ENCODE measurements at places on chromosomes 1 and 21.

- DNase-seq: peak; percentile 29
Observed at GRCh38 chr1:17201201-17202021, 3.5 kb upstream of the PADI1 start.

GRCh38 chr1:11869104-11869503 lies 10.4 kb upstream of the NPPB start:
- DNase-seq: no peak

- no peak for DNase-seq
Observed at GRCh38 chr21:27201197-27201596, 234.3 kb upstream of the ADAMTS5 start.

DNA sequence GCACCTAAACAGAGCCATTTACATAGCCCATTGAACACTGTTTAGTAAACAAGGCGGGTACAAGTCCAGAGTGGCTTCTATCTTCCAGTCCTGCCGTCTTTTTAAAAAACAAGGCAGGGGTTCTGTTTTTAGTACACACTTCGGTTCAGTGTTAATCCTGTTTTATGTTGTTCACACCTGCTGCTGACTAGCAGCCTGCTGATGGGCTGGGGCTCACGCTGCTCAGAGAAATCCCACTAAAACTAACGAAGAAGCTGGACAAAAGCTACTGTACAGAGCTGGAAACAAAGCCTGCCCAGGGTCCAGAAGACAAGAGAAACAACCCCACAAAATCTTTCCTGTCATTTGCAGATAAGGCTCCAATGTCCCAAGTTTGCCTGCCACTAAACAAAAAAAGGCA lies 13.2 kb downstream of the ESRRG start:
- DNase-seq: no peak

- DNase-seq: no peak
Observed at GRCh38 chr1:156378557-156378956, 9.5 kb downstream of the RHBG start.
